ENCODE measurements at places on chromosomes 3 and 15.

DNA sequence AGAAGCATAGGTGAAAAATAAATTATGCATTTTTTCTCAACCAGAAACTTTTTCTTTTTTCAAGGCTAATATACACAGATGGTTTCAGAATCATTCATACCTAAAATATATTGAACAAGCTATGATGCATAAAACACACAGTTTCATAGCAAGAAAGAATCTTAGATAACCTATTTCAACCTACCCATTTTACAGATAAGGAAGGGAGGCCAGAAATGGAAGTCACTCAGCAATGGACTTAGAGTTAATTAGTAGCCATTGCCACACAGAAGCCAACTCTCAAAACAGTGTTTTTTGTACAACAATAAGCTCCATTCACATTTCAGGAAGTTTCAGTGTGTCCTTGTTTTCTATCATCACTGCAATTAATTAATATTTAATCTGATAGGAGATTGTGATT is 27.5 kb upstream of the STRIT1 start:
- DNase-seq = no peak

GRCh38 chr3:185402561-185402960 is 39.6 kb downstream of the MAP3K13 start:
- no peak for DNase-seq

- DNase-seq = no peak
These were observed 177.9 kb downstream of the WDR72 start for GRCh38 chr15:53581513-53581912.

DNA sequence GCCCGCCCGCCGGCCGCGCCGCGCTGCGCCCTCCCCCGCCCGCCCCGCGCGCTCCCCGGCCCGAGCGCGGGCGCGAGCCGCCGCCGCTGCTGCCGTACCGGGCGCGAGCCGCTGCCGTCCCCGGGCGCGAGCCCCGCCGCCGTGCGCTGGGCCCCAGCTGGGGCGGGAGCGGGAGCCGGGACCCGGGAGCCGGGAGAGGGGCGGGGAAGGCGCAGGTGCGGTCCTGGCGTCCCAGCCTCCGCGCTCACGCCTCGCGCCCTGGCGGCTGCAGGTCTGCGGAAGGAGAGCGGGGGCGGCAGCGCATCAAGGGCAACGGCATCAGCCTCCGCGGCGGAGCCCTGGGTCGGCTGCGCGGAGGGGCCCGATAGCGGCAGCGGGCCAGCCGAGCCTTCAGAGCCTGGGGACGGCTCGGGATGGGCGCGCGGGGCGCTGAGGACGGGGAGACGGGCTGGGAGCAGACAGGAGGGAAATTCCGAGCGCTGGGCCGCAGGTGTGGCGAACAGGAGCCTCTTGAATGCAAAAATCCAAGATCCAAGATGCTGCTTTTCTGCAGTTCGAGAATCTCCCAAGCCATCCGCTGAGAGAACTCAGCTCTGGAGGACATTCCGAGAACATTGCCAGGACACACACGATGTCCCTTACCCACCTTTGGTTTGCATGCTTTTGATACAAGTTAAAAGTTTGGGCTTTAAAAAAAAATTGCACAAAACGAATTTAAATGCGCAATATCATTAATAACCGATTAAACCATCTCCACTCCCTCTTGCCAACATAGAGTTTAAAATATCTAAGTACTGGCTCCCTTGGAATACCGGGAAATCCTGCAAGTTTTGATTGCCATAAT is 251.1 kb downstream of the TJP1 start:
- DNase-seq = no peak

GRCh38 chr15:32029862-32030781 is at the start of gene CHRNA7:
CHRNA7 (plus strand) TSS chr15:32030515; CDS start chr15:32030595, 80 bp downstream.
- peak; percentile 30 for DNase-seq

GRCh38 chr3:105686278-105686897 is 182.4 kb downstream of the CBLB start:
- no peak for DNase-seq

DNA sequence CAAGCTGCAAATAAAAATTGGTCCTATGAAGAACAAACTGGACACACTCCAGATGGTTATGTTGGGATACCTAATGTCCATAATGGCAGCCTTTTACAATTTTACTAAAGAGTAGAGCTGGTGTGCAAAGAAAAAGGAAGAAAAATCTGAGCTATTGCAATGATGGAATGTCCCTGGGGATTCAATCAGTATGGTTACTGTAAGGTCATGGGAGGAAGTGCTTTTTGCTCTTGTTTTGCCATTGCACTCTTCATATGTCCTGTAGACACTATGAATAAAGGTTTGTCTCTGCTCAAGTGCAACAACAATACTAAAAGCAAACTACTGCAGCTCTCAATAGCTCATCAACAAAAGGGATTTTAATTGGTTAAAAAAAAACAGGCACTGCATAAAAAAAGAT is 5.4 kb downstream of the PFN2 start:
- DNase-seq = no peak

GRCh38 chr15:73747847-73748590 is 5.1 kb downstream of the INSYN1 start:
- DNase-seq = no peak

GRCh38 chr15:94040541-94041248 is 190.7 kb upstream of the MCTP2 start:
- no peak for DNase-seq

GRCh38 chr3:22476976-22477375 is 726.0 kb upstream of the ZNF385D start:
- DNase-seq = no peak

GRCh38 chr3:157810924-157811718 is 295.1 kb downstream of the SHOX2 start:
- no peak for DNase-seq

- DNase-seq = no peak
These were observed 1.7 kb downstream of the RORA start for GRCh38 chr15:61227269-61227949.

GRCh38 chr3:196640297-196641018 is 964 bp downstream of the NRROS start:
- no peak for DNase-seq

- DNase-seq = no peak
These were observed 259.9 kb upstream of the ATP11B start for GRCh38 chr3:182533394-182533793.

- DNase-seq = no peak
These were observed 76.6 kb upstream of the PRTG start for GRCh38 chr15:55819397-55820034.

DNA sequence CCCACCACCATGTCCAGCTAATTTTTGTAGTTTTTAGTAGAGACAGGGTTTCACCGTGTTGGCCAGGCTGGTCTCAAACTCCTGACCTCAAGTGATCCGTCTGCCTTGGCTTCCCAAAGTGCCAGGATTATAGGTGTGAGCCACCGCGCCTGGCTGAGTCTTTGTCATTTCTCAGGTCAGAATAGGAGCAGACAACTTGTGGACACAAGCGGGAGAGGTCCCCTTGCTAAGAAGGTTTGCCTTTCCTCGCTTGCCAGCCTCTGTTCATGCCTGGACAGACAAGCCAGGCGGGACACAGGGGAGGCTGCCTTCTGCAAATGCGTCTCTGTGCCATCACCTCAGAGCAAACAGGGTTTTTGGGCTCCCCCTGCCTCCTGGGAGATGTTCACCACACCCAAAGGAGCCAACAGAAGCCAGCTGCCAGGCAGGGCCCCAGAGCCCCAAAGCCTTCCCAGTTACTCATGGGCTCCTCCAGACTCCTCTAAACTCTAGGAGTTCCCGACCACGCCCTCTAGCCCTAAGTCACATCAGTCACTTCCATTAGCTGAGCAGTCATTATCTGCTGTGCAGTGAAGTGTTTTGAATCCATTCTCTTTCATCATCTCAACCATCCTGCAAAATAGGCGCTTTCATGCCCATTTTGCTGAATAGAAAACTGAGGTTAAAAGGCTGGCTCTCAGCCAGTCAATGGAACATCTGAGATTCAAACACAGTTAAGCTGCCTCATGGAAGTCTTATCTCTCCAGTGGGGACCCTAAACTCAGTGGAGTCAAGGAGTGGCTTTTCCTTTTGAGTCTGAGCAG is 245.0 kb downstream of the UACA start:
- no peak for DNase-seq

DNA sequence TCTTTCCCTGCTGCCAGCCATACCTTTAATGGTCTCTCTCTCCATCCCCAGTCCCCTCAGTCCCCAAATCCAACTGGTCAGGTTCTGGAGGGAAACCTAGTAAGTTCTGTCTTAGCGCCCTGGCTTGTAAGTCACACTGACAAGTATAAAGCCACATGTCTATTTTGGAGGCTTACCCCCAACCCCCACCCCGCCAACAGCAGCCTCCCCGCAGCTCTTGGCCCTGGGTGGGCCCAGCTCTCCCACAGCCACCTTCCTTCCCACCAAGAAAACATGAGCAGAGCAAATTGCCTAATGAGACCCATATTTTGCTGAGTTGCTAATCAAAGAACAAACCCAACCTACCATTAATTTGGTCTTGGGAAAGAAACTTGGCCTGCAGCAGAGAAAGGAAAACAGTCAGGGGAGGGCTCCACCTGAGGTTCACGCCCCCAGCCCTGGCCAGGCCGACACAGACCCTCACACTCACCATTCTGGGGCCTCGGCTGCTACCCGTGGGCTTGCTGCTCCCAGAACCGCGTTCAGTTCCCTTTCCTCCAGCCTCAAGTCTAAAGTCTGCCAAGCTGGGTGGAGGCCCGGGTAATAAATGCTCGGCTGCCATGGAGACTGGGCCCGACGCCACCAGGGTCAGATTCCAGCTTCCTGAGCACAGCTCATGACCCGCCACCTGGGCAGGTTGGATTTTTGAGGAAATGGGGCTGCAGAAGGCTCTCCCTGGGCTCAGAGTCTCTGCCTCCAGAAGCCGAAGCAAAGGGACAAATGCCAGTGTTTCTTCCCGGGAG is at the start of gene CALML4:
CALML4 (minus strand) TSS at position 557 of the 782 bp plus-strand sequence; CDS start at position 472, 85 bp downstream.
- no peak for DNase-seq

GRCh38 chr3:187295316-187296034 is 3.9 kb upstream of the MASP1 start:
- no peak for DNase-seq

GRCh38 chr3:100103558-100104441 is 10.5 kb downstream of the FILIP1L start:
- DNase-seq = peak; percentile 32

- DNase-seq = no peak
These were observed 5.8 kb upstream of the C15orf61 start for GRCh38 chr15:67515090-67515489.

DNA sequence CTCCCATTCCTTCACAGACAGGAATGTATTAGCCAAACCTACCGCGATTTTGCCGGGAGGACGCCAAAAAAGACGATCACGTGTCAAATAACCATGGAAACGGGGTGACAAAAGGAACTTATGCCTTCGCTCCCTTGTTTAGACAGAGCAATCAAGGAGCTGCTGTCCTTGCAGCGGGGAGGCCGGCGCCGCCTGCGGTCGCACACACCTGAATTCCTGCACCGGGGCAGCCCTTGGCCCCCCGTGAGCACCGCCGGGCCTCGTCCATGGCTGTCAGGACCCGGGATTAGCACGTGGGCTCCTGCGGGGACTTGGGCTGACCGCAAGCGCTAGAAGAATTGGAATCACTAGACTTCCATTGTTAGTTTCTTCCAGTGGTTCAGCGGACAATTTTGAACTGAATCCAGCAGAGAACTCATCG is 193.1 kb downstream of the SHQ1 start:
- no peak for DNase-seq

All from GM18507 (cell line).